ENCODE measurements at places on chromosomes 12 and 14.

- peak overlapping the region; percentile 34 for H3K27ac ChIP-seq
- peaks cover 11% of the 10 kb centered on the region for H3K4me1 ChIP-seq
- H3K36me3 ChIP-seq, result no peaks in the 10 kb centered on the region
- DNase-seq, result no peak
- no peak overlapping the region for H3K4me3 ChIP-seq
- no peaks in the 10 kb centered on the region for H3K27me3 ChIP-seq
These were observed 16.9 kb downstream of the LTBP2 start for GRCh38 chr14:74595006-74595735.

DNA sequence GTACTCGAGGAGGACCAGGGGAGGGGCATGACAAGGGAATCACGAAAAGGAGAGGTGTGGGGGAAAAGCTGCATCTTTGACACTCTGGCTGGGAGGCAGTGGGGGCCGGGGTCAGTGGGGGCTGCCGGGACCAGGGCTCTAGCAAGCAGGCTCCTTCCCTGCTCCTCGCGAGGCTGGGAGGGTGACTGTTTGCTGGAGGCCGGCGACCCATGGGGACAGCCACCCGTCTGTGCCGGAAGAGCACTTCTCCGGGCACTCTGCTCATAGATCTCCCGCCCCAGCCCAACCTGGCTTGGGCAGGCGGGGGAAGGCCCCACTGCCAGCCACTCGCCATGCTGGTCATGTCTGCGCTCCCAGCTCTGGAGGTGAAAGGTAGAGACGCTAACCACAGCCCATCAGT lies 130.7 kb downstream of the RBM19 start:
- no peaks in the 10 kb centered on the region for H3K27me3 ChIP-seq
- no peak overlapping the region for H3K4me3 ChIP-seq
- DNase-seq, result no peak
- no peak overlapping the region for H3K27ac ChIP-seq

GRCh38 chr14:56581041-56581727 lies 1.6 kb downstream of the TMEM260 start:
- H3K36me3 ChIP-seq, result no peaks in the 10 kb centered on the region
- H3K27me3 ChIP-seq, result no peaks in the 10 kb centered on the region
- DNase-seq, result no peak

GRCh38 chr14:90691627-90692026 lies 124.6 kb downstream of the TTC7B start:
- no peak overlapping the region for H3K27ac ChIP-seq
- H3K4me3 ChIP-seq, result no peak overlapping the region
- H3K4me1 ChIP-seq, result peaks cover 5% of the 10 kb centered on the region
- H3K27me3 ChIP-seq, result no peaks in the 10 kb centered on the region

DNA sequence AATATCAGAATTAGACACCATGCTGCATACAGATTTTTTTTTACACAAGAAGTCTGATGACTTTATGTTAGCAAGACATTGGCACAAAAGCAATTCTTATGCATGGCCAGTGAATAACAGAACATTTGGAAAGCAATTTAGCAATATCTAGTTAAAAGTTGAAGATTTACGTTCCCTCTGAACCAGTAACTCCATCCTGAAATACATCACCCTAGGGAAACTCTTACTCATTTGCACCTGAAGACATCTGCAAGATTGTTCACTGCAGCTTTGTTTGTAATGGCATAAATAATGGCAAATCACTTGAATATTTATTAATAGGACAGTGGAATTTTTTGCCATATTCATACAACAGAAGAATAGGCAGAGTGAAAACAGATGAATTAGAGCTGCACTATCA lies 670.0 kb upstream of the NOVA1 start:
- no peaks in the 10 kb centered on the region for H3K27me3 ChIP-seq
- H3K4me1 ChIP-seq, result peaks cover 2% of the 10 kb centered on the region
- H3K4me3 ChIP-seq, result no peak overlapping the region
- DNase-seq, result no peak
- H3K27ac ChIP-seq, result no peak overlapping the region

GRCh38 chr12:78863482-78864402 lies 832 bp upstream of the SYT1 start:
- peak overlapping the region; percentile 89 for H3K4me3 ChIP-seq
- H3K27ac ChIP-seq, result peak overlapping the region; percentile 96
- H3K36me3 ChIP-seq, result no peaks in the 10 kb centered on the region

DNA sequence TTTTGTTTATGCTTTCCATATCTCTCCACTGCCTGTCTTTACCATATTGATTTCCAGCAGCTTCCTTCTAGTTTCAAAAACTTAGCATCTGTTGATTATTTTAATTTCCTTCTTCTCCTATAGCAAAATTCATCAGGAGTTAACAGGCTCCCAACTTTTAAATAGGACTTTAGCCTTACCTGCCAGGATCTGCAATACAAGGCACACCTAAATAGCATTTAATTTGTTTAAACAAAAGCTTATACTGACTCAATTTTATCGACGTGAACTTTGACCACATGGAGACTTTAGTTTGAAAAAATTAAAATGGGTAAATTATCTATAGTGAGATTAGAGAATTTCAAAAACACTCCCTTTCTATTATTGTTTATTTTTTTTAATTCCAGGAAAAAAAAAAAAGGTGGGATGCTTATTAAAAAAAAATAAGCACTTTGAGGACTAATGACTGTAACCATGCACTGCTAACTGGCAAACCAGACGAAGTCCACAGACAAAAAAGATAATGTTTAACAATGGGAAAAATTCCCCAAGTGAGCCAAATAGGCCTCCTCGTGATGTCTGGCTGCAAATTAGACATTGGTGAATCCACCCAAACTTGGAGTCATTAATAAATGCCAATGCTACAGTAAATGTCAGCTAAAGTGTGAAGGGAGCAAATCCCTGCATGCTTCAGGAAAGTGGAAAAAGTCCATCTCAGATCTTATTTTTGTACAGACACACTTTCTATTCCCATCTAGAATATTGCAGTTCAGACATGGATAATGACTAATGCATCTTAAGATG lies 40.7 kb downstream of the RMST start:
- H3K27ac ChIP-seq, result no peak overlapping the region
- DNase-seq, result no peak
- no peaks in the 10 kb centered on the region for H3K27me3 ChIP-seq
- H3K4me1 ChIP-seq, result no peaks in the 10 kb centered on the region
- H3K4me3 ChIP-seq, result no peak overlapping the region
- no peaks in the 10 kb centered on the region for H3K36me3 ChIP-seq

GRCh38 chr12:67593041-67593440 lies 55.5 kb upstream of the DYRK2 start:
- no peaks in the 10 kb centered on the region for H3K36me3 ChIP-seq
- H3K4me3 ChIP-seq, result no peak overlapping the region
- peaks cover 57% of the 10 kb centered on the region for H3K4me1 ChIP-seq
- H3K27ac ChIP-seq, result peak overlapping the region; percentile 80

- peaks cover 45% of the 10 kb centered on the region for H3K4me1 ChIP-seq
- DNase-seq, result no peak
- no peak overlapping the region for H3K4me3 ChIP-seq
- no peak overlapping the region for H3K27ac ChIP-seq
- peaks cover 15% of the 10 kb centered on the region for H3K27me3 ChIP-seq
- no peaks in the 10 kb centered on the region for H3K36me3 ChIP-seq
These were observed 17.6 kb downstream of the CCDC88C start for GRCh38 chr14:91399868-91400640.

GRCh38 chr14:98754343-98755020 lies 517.5 kb downstream of the BCL11B start:
- H3K27ac ChIP-seq, result no peak overlapping the region
- no peaks in the 10 kb centered on the region for H3K4me1 ChIP-seq
- H3K36me3 ChIP-seq, result no peaks in the 10 kb centered on the region
- DNase-seq, result no peak
- peaks cover 13% of the 10 kb centered on the region for H3K27me3 ChIP-seq

DNA sequence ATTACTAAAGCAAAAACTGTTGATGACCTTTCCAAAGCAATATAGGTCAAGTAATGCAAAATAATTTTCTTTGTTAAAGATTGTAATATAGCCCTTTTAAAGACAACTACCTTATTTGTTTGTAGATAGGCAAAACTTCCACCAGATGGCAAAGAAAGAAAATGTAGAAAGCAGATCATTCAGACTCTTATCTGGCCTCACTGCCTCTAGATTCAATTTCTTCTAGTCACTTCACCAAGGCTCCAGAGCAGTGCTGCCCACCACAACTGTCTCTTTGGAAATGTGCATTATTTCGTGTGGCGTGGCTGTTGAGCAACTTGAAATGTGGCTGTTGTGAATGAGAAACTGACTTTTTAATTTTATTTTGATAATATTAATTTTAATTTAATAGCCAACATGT lies 127.1 kb downstream of the ITPR2 start:
- H3K27ac ChIP-seq, result no peak overlapping the region
- no peaks in the 10 kb centered on the region for H3K27me3 ChIP-seq
- H3K36me3 ChIP-seq, result peaks cover 2% of the 10 kb centered on the region
- H3K4me1 ChIP-seq, result peaks cover 39% of the 10 kb centered on the region
- no peak for DNase-seq

- peaks cover 7% of the 10 kb centered on the region for H3K36me3 ChIP-seq
- DNase-seq, result no peak
- no peaks in the 10 kb centered on the region for H3K4me1 ChIP-seq
These were observed 439.6 kb upstream of the LRFN5 start for GRCh38 chr14:41167040-41167439.

GRCh38 chr12:104888481-104888880 lies 69.6 kb downstream of the SLC41A2 start:
- peaks cover 6% of the 10 kb centered on the region for H3K36me3 ChIP-seq
- H3K4me1 ChIP-seq, result peaks cover 17% of the 10 kb centered on the region
- H3K27me3 ChIP-seq, result no peaks in the 10 kb centered on the region
- no peak overlapping the region for H3K4me3 ChIP-seq
- H3K27ac ChIP-seq, result no peak overlapping the region

GRCh38 chr12:118061011-118061872 lies at the start of gene WSB2:
Gene WSB2, minus strand, starts transcription at chr12:118061179. Its CDS starts 131 bp downstream, at chr12:118061048.
- H3K4me3 ChIP-seq, result peak within 1 kb of the TSS; percentile 87
- H3K27ac ChIP-seq, result peak within 1 kb of the TSS; percentile 96
- H3K4me1 ChIP-seq, result peaks cover 28% of the 10 kb centered on the region

- H3K36me3 ChIP-seq, result no peaks in the 10 kb centered on the region
- no peaks in the 10 kb centered on the region for H3K27me3 ChIP-seq
- no peaks in the 10 kb centered on the region for H3K4me1 ChIP-seq
- no peak overlapping the region for H3K27ac ChIP-seq
- DNase-seq, result no peak
These were observed 225.0 kb upstream of the G2E3 start for GRCh38 chr14:30333934-30334333.

GRCh38 chr14:92259613-92260357 lies 63.2 kb upstream of the SLC24A4 start:
- no peaks in the 10 kb centered on the region for H3K4me1 ChIP-seq
- no peak overlapping the region for H3K4me3 ChIP-seq
- H3K27ac ChIP-seq, result no peak overlapping the region
- DNase-seq, result no peak

DNA sequence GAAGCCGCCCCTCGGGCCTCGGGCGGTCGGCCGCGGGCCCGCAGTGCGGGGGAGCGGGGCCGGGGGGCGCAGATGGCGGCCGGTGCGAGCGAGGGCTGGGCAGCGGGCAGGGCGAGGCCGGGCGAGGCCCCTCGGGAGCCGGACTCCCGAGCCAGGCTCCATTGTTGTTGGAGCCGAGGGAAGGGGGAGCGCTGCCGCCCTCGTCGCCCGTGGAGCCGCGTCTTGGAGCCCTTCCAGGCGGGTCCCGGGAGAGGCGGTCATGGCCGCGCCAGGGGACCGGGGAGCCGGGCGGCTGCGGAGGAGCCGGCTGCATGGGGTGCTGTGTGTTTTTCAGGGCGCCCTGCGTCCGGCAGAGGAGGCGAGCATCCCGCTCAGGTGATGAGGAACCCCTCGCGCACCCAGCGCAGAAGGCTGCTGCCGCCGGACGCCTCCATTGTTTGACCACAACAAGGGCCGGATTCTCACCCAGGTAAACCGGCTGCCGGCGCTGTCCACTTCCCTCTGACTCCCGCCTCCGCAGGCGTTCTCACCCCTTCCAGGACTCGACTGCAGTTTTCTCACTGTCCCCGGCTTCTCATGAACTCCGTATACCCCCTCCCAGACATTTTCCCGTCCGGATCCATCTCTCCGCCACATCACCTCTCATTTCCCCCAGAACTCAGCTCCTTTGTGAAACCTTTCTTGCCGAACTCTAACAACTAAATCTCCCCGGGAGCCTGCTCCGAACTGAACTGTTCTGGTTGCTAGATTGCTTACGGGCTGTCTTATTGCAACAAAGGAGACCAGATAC lies 732 bp downstream of the ZNF664 start:
- peak; percentile 74 for DNase-seq
- H3K27ac ChIP-seq, result peak overlapping the region; percentile 97
- H3K27me3 ChIP-seq, result no peaks in the 10 kb centered on the region
- peaks cover 41% of the 10 kb centered on the region for H3K4me1 ChIP-seq
- peaks cover 10% of the 10 kb centered on the region for H3K36me3 ChIP-seq

GRCh38 chr12:1382826-1383225 lies 211.6 kb downstream of the FBXL14 start:
- H3K4me1 ChIP-seq, result no peaks in the 10 kb centered on the region
- no peak overlapping the region for H3K27ac ChIP-seq

DNA sequence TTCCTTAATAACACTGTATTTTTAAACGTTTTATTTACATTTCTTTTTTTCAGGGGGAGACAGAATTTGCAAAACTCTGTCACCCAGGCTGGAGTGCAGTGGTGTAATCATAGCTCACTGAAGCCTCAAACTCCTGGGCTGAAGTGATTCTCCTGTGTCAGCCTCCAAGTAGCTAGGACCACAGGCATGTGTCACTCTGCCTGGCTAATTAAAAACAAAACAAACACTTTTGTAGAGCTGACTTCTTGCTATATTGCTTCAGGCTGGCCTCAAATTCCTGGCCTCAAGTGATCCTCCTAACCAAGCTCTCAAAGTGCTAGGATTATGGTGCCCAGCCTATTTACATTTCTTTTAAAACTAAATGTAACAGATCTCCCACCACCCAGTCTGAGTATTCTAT lies 12.7 kb downstream of the CPSF6 start:
- no peak for DNase-seq
- H3K4me3 ChIP-seq, result no peak overlapping the region
- peak overlapping the region; percentile 37 for H3K27ac ChIP-seq
- no peaks in the 10 kb centered on the region for H3K27me3 ChIP-seq

- no peak overlapping the region for H3K27ac ChIP-seq
- no peaks in the 10 kb centered on the region for H3K27me3 ChIP-seq
- DNase-seq, result no peak
- no peak overlapping the region for H3K4me3 ChIP-seq
- no peaks in the 10 kb centered on the region for H3K4me1 ChIP-seq
These were observed 857.8 kb downstream of the C12orf50 start for GRCh38 chr12:87171356-87171755.

DNA sequence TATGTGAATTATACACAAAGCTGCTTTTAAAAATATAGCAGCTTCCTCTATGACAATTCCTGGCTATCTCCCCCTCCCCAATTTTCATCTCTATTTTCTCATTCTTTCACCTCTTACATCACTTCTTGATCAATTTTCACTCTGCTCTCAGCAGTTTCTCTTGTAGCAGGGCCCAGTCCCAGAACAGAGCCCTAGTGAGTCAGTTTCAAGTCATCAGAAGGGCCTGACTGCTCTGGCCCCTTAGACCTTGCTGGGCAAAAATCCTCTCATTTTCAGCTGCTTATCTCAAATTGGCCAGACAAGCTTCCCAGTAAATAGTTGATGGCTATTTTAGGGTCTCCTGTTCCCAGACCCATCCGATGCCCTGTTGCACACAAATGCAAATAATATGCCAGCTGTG lies 101.4 kb downstream of the TTC7B start:
- H3K4me3 ChIP-seq, result no peak overlapping the region
- DNase-seq, result no peak
- peak overlapping the region; percentile 81 for H3K27ac ChIP-seq
- H3K4me1 ChIP-seq, result peaks cover 38% of the 10 kb centered on the region
- H3K27me3 ChIP-seq, result no peaks in the 10 kb centered on the region

- no peaks in the 10 kb centered on the region for H3K4me1 ChIP-seq
- DNase-seq, result no peak
- no peak overlapping the region for H3K27ac ChIP-seq
- H3K27me3 ChIP-seq, result no peaks in the 10 kb centered on the region
- no peak overlapping the region for H3K4me3 ChIP-seq
- peaks cover 6% of the 10 kb centered on the region for H3K36me3 ChIP-seq
These were observed 38.4 kb downstream of the C12orf56 start for GRCh38 chr12:64352181-64352580.
